Calu3 (cell line): ENCODE measurements at places on chromosomes 1 and 21. TPM values are rescaled to one million over a fixed set of nuclear protein-coding genes. Genes with fewer than 3 reads are reported as not detected.

DNA sequence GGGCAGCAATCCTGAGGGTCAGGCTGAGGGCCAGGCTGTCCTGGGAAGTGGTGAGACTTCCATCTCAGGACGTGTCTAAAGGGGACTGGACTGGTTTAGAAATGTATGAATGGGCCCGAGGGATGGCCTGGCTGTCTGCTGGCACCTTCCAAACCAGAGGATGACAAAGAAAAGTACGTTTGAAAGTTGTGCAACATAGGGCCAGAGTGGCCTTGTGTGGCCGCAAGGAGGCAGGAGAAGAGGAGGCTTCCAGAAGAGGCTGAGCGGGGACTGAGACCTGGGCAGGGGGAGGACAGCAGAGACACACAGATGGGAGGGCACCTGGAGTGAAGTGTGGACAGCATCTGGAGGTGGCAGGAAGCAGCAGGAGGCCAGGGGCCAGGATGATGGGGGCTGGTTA, 2.6 kb upstream of the SYTL1 start:
- DNase-seq: no peak

GRCh38 chr1:180168786-180169639, 14.3 kb downstream of the QSOX1 start:
- DNase-seq: peak; percentile 80

DNA sequence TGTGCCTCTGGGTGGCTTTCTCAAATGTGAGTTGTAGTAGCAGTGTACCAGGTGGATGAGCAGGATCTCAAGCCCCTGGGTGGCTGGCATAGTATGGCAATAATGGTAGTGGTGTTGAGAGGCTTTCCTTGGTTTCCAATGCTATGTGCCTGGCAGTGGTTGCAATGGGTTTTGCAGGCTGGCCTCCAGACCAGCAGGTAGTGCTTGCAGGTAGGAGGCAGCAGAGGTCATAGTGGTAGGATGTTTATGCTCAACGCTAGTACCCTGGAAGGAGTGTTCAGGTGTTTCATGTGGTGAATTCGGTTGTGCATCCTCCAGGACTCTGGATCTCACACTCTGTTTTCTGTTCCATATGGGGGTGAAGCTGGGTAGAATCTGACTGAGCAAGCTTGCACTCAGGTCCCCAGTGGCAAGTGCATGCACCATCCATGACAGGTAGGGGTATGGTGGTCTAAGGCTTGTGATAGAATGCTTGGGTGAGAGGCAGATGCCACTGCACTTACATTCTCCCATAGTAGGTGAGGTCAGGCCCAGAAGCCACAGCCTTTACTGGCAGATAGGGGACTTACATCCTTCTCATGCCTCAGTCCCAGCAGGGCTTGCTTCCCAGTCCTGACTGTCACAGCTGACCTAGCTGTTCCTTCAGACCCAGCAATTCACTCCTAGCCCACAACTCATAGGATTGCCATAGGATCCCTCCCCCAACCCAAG, 410.5 kb upstream of the LRRC7 start:
- DNase-seq: no peak

- no peak for DNase-seq
These were observed 41.0 kb downstream of the TGFBR3 start for GRCh38 chr1:91844862-91845528.

Gene CFAP57
- total RNA-seq: 0.26 and 0.56 TPM in 2 replicates

GRCh38 chr1:226066415-226067078, 4.0 kb downstream of the H3-3A start:
- DNase-seq: no peak

Gene MTF2
- 46.6 and 47.1 TPM in 2 replicates for total RNA-seq

Gene TBX19
- total RNA-seq: 3.3 and 3.5 TPM in 2 replicates

Gene WARS2
- 7.8 and 8.8 TPM in 2 replicates for total RNA-seq

Gene LAD1
- 209 and 244 TPM in 2 replicates for total RNA-seq

DNA sequence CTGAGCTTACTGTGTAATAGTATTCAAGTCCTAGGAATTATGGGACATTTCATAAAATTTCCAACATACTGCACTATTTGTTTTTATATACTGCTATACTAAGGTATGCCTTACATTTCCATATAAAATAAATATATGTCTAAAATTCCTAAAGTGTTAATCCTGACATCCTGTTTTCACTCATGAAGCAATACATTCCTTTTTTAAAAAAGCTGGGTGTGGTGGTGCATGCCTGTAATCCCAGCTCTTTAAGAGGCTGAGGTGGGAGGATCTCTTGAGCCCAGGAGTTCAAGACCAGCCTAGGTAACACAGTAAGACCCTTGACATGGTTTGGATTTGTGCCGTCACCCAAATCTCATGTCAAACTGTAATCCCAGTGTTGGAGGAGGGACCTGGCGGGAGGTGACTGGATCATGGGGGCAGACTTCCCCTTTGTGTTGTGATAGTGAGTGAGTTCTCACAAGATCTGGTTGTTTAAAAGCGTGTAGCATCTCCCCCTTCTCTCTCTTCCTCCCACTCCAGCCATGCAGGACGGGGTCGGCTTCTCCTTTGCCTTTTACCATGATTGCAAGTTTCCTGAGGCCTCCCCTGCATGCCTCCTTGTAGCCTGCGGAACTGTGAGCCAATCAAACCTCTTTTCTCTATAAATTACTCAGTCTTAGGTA, 5.8 kb downstream of the CDC42BPA start:
- no peak for DNase-seq

Gene ADGRB2
- total RNA-seq: 1.9 and 2.9 TPM in 2 replicates

DNA sequence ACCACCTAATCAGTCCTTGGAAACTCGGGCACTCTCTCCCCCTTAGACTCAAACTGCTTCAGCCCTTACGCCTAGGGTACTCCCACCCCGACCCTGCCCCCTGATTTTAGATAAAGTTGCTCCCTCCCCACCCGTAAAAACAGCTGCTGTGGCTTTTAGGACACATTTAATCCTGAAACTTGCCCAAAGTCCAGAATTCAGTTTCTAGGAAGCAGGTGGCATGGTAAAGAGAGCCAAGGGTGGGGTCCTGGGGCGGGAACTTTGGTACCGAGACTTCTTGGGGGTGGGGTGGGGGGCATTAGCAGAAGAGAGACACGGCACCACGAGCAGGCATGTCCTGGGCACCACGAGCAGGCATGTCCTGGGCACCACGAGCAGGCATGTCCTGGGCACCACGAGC, 52.4 kb downstream of the CASZ1 start:
- DNase-seq: no peak

DNA sequence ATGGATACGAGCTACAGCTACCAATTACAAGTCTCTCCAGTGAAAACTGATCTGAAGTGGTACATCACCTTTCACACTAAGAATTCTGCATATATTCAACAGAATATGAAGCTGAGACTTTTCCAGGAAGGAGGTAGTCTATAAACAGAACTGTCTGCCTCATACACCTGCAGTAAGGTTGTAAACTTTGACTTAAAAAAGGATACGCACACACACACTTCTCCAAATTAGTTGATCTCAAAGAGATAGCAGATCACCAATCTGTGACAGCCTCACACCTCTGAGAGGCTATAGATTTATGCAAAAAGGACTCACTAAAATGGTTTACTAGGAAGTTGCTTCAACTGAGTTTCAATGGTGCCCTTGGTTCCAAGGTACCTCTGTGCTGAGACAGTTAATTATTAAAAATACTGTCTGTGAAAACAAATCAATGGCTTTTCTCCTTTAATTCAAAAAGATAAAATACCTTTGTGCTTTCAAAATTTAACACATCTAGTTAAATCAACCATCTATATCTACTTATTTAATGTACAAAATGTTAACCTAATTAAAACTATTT, 17.9 kb downstream of the ELK4 start:
- no peak for DNase-seq

Gene MYCL
- 0.59 and 0.78 TPM in 2 replicates for total RNA-seq

DNA sequence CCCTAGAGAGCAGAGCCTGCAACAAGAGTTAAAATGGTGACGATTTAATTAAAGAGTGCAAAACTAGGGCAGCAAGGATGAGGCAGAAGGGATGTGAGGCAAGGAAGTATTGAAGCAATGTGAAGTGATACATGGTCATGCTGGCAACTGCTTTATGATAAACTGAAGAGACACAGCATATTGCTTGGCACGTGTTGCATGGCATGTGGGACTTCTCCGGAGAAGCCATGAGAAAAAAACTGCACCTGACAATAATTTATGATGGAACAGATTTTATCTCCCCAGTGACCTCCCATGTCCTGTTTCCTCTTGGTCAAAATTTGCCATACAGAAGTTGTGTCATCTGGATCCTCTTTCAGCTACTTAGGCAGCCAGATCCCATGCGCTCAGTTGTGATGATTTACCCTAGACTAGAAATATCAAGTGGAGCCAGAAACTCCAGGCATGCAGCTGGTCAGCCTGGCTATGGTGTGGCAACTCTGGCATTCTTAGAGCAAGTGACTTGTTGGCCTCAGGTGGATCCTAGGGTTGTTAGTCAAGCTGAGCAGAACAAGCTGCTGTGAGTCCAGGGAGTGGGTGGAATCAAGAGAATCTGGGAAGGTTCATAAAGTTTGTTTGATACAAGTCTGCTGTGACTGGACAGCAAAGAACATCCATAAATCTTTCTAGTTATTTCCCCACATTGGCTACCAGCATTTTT, 611.4 kb upstream of the USP24 start:
- DNase-seq: no peak

GRCh38 chr1:57796616-57797015, 372.8 kb upstream of the DAB1 start:
- DNase-seq: peak; percentile 3

DNA sequence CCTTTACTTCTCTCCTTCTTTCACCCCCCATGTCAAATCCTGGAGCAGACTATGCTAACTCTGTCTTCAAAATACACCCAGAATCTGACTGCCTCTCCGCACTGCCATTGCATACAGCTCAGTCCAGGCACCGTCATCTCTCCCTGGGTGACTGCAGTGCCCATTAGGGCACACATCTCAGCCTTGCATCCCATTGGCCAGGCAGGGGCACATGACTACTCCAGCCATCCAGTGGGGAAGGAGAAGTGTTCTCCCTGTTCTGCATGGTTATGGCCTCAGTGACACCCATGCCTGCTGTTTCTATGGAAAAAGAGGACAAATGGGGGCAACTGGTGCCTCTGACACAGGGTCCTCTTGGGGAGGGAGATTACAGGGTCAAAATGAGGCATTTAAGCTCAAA, 270.5 kb downstream of the MATN1 start:
- no peak for DNase-seq

Gene PUSL1
- 22.7 and 24.7 TPM in 2 replicates for total RNA-seq

- no peak for DNase-seq
These were observed 115.8 kb upstream of the ARHGEF16 start for GRCh38 chr1:3338725-3339070.

DNA sequence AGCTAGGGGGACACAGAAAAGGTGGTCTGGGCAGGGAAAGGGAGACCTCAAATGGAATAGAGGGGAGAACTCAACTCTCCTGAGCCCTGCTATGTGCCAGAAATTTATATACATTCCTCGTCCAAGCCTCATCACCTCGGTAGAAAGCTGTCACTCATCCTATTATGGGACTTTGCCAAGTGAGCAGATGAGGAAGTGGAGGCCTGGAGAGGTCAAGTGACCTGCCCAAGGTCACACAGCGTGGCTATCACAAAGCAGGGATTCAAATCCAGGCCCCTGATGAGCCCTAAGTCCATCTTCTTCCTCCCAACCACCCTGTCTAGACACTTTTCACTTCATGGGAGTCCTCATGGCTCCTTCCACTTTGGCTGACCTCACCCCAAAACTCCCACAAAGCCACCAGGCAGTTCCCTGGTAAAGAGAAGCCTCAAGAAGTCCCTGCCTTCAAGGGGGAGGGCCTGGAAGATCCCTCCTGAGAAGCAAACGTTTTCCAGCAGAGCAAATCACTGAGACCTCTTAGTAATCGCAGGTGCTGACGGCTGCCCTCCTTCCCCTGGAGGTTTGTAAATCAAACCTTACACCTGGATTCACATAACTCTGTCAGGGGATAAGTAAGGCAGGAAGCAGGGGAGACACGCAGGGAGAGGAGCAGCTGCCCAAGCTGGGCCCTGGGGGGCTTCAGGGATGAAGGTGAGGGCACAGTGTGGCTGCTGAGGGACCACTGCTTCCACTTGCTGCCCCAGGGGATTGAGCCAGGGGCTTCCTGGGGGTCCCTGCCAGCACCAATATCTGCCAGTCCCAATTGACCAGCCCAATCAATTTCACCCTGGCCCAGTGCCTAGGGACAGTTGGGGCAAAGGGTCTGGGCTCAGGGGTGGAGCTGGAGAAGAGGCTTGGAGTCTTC, 351.2 kb downstream of the MATN1 start:
- DNase-seq: no peak

DNA sequence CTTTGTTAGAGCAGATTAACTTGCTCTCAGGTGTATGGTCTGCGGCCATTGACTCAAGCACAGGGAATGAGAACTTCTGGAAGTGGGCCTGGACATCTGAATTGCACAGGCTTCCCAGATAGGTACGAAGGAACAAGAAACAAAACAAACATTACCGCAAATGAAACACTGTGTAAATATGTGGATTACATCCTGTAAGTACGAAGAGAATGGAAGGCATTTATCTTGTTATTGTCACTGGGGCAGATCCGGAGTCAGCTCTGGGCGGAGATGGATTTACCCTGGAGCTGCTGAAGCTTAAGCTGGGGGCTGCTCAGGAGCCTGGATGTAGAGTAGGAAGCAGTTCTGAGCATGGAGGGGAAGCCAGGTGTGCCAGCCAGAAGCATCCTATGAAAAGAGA, 6.8 kb downstream of the HES2 start:
- DNase-seq: no peak

Gene SCCPDH
- total RNA-seq: 36.0 and 40.0 TPM in 2 replicates
